CD4-positive, alpha-beta memory T cell (primary cell): ENCODE measurements at places on chromosomes 12 and 14.

- DNase-seq = no peak
Observed at GRCh38 chr12:5201554-5202218, 158.0 kb downstream of the KCNA5 start.

GRCh38 chr12:53217931-53218307 is 10.9 kb upstream of the ITGB7 start:
- no peak for DNase-seq

DNA sequence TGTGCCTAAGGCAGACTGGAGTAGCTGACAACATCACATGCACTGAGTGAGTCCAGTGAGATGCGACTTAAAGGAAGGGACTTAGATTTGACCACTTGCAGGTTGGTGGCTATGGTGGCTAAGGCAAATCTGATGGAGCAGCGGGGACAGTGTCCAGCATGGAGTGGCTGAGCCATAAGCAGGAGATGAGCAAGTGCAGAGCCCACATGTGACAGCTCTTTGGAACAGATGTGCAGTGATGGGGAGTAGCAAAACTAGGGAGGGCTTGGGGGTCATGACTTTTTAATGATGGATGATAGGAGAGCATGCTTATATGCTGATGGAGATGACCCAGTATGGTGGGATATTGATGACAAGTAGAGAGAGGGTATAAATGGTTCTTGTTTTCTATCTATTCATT is 80.2 kb downstream of the PELI2 start:
- no peak for DNase-seq

- DNase-seq = no peak
Observed at GRCh38 chr12:47715877-47716548, 9.3 kb downstream of the ENDOU start.

DNA sequence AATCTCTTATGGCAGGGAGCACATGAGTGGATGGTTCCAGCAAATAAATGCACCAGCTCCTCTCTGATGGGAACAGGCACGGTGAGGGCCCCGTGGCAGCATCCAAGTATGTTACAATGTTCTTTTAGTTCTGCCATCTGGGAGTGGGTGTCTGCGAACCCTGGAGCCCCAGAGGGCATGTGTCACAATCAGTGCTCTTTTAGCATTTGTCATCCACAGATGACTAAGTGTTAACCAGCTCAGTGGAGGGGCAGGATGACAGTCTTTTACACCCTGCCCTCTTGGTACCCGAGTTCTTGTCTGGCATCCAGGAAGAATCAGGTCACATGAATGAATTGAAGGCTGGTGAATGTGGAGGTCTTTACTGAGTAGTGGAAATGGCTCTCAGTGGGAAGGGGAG is 560.4 kb upstream of the FLRT2 start:
- no peak for DNase-seq

GRCh38 chr14:73879027-73879426 is 7.6 kb upstream of the ZNF410 start:
- DNase-seq = no peak

DNA sequence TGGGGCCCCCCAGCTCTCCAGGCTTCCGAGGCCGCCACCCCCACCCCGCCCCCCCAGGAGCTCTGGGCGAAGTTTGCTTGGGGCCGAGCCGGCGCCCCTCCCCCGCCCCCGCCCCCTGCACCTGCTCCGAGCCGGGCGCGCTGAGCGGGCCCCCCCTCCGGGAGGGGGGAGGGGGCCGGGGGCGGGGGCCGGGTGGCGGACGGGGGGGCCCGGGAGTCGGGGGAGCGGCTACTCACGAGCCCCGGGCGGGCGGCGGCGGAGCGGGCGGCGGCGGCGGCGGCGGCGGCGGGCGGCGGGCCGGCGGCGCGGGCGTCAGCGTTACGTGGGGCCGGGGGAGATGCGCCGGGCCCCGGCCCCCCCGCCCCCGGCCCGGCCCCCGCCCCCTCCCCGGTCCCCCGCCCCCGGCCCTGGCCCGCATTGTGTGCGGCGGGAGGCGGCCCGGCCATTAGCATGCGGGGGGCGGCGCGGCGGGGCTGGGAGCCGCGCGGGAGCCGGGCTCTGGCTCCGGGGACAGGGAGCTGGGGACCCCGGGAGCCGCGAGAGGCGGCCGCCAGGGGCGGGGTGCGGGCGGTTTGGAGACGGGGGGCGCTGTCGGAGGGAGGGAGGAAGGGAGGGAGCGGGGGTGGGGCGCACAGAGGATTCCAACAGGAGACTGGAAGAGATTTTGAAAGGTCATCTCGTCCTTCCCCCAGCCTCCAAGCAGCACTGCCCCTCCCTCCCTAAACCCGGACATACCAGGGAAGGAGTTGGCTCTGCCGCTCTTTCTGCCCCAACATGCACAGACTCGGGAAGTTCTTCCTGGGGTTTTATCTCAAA is at the start of gene ZNF219:
TSS of gene ZNF219 (minus strand) at position 580 of the 816 bp plus-strand sequence. CDS start 5,064 bp downstream, outside the sequence.
- peak; percentile 49 for DNase-seq

GRCh38 chr12:92403210-92404175 is 257.8 kb upstream of the BTG1 start:
- peak; percentile 86 for DNase-seq

GRCh38 chr14:91394105-91395081 is 23.2 kb downstream of the CCDC88C start:
- DNase-seq = no peak

DNA sequence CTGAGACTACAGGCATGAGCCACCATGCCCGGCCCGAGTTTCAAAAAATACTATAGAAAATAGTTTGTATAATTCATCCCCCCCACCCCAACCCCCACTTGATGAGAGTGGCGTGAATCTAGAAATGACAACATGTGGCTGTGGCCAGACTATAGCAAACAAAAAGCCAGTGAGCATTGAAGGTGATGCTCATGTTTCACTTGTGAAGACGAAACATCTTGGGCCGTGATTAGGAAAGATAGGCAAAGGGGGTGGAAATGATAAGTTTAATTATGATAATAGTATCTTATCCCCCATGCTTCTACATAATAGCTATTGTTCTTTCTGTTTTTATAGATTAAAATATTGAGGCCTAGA is 8.5 kb downstream of the BORCS5 start:
- no peak for DNase-seq

GRCh38 chr12:65961190-65962035 is 137.1 kb downstream of the HMGA2 start:
- no peak for DNase-seq
